GM18507 (cell line): ENCODE measurements at places on chromosomes 5 and 9.

- no peak for DNase-seq
Measured at GRCh38 chr5:54093861-54094260, 216.5 kb downstream of the ARL15 start.

GRCh38 chr5:157571357-157571827, 4.2 kb downstream of the ADAM19 start:
- no peak for DNase-seq

DNA sequence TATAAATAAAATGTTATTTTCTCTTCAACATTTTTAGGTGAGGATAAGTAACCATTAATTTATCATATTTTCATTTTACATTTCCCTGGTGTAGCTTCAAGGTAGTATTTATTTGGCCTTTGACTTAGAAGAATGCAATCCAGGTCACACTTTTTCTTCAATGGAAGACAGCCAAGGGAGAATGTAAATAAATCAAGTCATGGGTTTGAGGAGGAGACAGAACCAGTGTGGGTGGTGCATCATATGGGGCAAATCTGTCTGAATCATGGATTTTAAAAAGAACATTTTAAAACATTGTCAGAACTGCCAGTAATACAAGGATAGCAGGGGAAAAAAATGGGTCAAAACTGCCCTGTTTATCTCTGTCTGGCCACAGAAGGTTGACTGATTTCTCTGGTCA, 229.5 kb downstream of the FAM114A2 start:
- no peak for DNase-seq

DNA sequence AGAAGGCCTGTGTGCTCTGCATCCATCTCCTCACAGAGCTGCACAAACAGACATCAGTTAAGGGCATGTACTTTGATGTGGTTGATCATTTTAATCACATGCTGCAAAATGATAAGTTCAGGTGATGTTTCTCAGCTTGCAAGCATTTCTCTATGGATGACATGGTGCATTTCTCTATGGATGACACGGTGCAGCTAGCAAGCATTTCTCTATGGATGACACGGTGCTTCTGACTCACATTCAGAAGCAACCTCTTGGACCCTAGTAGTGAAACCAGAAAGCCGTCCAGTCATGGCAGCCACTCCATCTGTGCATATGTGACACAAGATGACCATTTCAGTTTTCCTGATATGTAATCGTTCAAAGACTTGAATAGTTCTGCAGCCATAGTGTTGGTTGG, 24.1 kb upstream of the RNF20 start:
- DNase-seq: no peak

GRCh38 chr5:142816531-142817430, 46.6 kb downstream of the ARHGAP26 start:
- no peak for DNase-seq

- DNase-seq: no peak
Measured at GRCh38 chr9:14500705-14501104, 186.8 kb upstream of the NFIB start.

DNA sequence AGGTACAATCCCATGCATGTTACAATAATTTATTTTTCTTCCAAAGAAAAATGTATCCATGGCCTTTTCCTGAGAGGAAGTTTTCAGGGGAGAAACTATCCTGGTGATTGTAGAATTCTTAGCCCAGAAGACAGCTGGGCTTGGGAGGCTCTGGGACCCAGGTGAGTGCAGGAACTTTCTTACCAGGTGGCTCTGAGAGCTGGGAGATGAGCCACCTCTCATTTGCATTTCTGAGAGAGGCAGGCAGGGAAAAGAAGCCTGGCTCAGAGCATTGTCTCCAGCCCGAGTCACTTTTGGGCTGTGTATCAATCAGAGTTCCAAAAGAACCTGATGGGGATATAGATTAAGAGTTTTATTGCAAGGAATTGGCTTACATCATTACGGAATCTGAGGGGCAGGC, 52.7 kb downstream of the ALG2 start:
- DNase-seq: no peak

- no peak for DNase-seq
Measured at GRCh38 chr5:154535535-154535934, 57.5 kb upstream of the HAND1 start.

- DNase-seq: no peak
Measured at GRCh38 chr5:29983528-29984155, 1209.8 kb upstream of the CDH6 start.

- no peak for DNase-seq
Measured at GRCh38 chr5:154071799-154072413, 33.1 kb downstream of the MFAP3 start.

- no peak for DNase-seq
Measured at GRCh38 chr5:137752905-137753690, 1.1 kb downstream of the HNRNPA0 start.

DNA sequence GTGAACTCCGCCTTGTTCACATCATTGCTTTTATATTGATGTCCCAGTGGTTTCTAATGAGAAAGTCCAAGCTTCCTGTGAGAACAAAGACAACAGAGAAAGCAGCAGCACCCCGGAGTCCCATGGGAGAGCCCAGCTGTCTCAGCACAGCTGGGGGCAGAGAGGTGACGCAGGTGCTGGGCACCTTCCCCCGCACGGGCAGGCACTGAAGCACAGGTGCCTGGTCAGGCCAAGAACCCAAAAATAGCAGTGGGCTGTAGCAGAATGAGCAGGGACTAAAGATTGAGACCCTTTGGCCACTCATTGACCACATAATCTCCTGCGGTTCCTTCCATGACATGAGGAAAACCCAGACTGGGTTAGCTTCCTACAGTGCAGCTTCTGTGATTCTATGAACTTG, 18.8 kb downstream of the SRD5A1 start:
- DNase-seq: no peak

GRCh38 chr5:59357381-59357977, 536.0 kb downstream of the PDE4D start:
- DNase-seq: no peak

DNA sequence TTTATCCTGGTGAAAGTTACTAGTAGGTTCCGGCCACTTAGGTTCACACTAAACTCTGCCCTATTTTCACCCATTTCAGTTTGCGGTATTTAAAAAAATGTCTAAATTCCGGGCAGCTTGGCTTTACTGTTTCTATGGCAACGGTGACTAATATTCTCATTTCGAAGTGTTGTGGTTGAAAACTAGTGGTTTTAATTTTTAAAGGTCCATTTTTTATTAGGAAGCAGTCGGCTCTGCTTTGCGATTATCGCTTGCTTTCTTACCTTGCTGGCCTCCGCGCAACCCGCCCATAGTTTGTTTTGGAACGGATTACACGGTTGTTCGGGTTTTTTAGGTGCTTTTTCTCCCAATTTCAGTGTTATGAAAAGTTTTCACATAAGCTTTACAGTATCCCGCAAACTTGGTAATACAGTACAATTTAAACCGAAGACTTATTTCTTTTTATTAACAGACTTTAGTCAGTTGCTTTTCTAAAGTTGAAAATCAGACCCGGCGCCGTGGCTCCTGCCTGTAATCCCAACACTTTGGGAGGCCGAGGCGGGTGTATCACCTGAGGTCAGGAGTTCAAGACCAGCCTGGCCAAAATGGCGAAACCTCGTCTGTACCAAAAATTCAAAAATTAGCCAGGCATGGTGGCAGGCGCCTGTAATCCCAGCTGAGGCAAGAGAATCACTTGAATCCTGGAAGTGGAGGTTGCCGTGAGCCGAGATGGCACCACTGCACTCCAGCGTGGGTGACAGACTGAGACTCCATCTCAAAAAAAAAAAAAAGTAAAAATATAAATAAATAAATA, 1.6 kb downstream of the KDM4C start:
- peak; percentile 46 for DNase-seq

- no peak for DNase-seq
Measured at GRCh38 chr5:91135475-91136248, 247.5 kb downstream of the ARRDC3 start.

GRCh38 chr5:68415177-68416085, 199.9 kb downstream of the PIK3R1 start:
- no peak for DNase-seq

GRCh38 chr9:3508521-3509291, 17.1 kb downstream of the RFX3 start:
- no peak for DNase-seq

GRCh38 chr9:36867672-36868471, 166.2 kb downstream of the PAX5 start:
- no peak for DNase-seq

GRCh38 chr5:5886812-5887486, 464.5 kb downstream of the ICE1 start:
- peak; percentile 39 for DNase-seq

DNA sequence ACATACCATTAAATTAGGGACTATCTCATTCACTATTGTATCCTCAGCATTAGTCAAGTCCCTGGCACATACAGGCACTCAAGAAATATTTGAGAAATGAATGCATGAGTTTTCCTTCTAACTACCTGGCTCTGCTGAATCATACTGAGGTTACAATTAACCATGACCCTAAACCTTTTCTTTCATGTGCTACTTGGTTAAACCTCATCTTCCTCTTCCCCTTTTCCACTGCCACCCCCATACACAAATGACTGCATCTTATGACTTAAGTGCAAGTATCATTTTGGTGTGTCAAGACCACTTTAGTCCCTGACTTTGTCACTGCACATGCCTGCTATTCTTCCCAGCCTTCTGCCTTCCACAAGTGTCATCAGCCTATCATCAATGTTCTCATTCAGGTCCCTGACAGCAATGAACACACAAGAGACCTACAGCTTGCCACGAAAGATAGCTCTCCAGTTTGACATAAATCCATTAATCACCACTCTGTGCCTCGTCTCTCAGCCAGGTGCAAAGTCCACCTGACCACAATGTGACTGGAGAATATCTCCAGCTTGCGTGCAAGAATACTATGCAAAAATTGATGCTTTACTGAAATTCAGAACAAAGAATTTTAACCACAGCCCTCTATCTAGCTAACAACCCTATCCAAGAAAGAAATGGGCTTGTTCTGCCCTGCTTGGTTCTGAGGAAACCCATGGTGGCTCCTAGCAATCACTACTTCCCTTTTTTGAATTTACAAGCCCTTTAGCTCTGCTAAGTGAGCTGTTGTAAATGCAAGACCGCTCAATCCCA, 74.5 kb downstream of the MAPKAP1 start:
- DNase-seq: peak; percentile 28

DNA sequence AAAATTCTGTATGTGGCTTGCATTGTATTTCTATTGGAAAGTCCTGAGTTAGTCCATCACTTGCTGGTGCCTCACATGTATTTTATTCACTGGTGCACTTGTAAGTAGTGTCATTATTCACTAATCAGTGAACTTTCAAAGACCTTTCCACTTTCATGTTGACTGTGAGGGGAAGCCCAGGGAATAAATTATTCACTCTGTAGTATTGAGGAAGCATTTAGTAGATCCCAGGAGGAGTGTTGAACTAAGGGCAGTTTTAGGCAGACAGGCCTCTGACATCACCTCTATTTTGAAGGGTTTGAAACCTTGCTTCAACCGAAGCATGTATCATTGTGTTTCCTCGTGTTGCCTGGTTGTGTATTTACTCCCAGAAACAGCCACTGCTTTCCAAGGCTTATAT, 705.4 kb upstream of the RIOK2 start:
- peak; percentile 5 for DNase-seq

DNA sequence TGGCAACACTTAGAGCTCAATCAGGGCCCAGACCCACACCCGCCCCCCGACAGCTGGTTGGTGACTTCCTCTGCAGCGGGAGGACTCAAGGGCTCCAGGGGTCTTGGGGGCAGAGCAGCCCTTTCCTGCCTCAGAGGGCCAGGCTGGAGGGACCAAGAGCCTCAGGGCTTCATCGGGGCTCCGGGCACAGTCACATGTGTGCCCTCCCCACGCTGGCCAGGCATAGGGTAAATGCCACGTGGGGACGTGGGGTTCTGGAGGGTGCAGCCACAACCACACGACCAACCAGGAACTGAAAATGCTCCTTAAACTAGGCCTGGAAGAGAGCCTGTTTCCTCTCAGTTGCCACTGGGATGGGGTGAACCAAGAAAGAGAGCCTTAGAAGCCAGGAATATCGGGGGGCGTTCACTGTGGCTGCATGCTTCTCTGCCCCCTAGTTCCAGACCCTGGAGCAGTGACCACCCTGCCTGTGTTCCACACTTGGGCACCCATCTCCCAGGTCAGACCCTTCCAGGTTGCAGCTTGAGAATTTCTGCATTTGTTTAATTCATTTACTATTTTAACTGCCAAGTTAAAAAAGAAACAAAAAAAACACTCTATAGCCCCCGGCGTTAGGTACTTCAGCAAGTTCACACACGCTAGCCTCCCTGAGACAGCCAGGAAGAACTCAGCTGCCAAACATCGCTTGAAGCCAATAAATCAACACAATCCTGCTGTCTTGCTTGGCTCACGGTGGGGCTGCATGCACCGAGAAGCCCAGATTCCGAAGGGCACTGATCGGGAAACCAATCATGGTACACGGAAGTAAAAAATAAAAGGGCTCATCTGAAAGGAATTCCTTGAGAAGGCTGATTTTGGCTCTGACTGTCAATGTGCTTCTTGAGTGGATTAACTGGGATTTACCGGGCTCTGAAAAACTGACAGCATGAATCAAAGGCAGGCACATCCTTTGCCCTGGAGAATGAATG, 56.1 kb upstream of the PHYKPL start:
- DNase-seq: no peak

- no peak for DNase-seq
Measured at GRCh38 chr9:120482424-120483186, 97.4 kb downstream of the CDK5RAP2 start.

- DNase-seq: no peak
Measured at GRCh38 chr5:143708672-143709071, 103.3 kb upstream of the HMHB1 start.

GRCh38 chr9:105830461-105830860, 136.1 kb downstream of the TMEM38B start:
- no peak for DNase-seq

GRCh38 chr5:106600803-106601202, 1069.9 kb downstream of the EFNA5 start:
- DNase-seq: no peak

DNA sequence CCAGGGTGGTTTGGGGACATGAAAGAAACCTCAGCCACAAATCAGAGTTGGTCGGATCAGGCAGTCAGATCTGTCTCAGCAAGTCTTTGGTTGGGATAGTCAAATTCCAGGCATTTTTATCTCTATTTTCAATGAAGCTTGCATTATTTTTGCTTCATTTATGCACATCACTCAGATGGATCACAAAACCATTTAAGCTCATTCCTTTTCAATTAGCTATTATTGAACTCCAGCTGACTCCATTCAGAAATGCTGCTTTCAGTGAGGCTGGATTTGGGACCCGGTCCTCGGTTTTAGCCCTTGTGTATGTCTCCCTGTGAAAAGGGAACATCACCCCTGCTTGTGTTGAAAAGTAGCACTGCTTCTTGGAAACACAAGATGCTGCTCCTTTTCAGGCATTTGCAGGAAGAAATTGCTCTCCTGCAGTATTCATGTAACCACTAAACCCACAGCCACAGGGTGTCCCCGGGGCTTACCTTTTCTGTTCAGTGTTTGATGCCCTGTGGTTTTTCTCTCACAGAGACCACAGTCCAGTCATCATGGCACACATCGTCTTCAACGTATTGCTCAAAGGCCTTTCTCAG, 232.9 kb downstream of the NFIB start:
- DNase-seq: no peak

- peak; percentile 53 for DNase-seq
Measured at GRCh38 chr9:131627648-131628458, 82.5 kb downstream of the PRRT1B start.
